ENCODE measurements at places on chromosomes 11 and 22. TPM values are rescaled to one million over a fixed set of nuclear protein-coding genes. Genes with fewer than 3 reads are reported as not detected.

GRCh38 chr11:124870430-124870829 lies 5.2 kb downstream of the ROBO3 start:
- no peak overlapping the region for H3K27ac ChIP-seq
- peaks cover 77% of the 10 kb centered on the region for H3K27me3 ChIP-seq
- peaks cover 6% of the 10 kb centered on the region for H3K4me1 ChIP-seq
- no peak overlapping the region for H3K4me3 ChIP-seq
- no peak for DNase-seq
- no peaks in the 10 kb centered on the region for H3K36me3 ChIP-seq

DNA sequence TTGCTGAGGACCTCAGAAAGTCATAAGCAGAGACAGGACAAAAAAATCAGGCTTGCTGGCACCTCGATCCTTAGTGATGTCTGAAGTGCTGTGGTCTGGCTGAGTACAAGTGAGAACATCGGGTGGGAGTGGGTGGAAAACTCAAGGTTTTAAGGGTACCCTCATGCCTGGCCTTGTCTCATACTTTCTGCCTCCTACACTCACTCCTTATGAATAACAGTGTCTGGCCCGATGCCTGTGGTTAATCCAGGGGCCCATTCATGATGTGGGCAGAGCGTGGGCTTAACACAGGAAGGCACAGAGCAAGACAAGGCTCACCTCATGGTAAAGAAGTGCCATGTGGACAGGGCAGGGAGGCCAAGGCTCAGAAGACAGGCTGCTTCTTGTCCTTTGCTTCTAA lies 11.0 kb upstream of the UCP3 start:
- H3K36me3 ChIP-seq = no peaks in the 10 kb centered on the region
- H3K27ac ChIP-seq = peak overlapping the region; percentile 88
- no peak for DNase-seq

DNA sequence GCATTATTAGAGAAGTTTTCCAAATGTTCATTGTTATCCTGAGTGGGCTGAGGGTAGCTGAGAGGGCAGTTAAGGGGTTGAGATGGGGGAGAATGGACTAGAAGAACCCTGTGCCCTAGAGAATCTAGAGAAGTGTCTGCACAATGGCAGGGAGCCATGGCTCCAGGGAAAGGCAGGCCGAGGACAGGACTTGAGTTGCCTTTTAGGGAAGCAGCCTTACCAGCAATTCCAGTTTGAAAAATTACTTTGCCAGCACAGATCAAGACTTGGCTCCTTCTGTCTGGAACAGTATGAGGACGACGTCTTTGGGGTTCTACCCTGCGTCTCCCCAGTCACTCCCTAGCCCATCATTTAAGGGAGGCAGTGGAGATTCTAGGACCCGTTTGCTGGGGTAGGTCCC lies 25.7 kb upstream of the MICAL3 start:
- no peak overlapping the region for H3K4me3 ChIP-seq
- H3K36me3 ChIP-seq = no peaks in the 10 kb centered on the region
- H3K4me1 ChIP-seq = no peaks in the 10 kb centered on the region
- H3K27ac ChIP-seq = peak overlapping the region; percentile 82
- peak; percentile 81 for DNase-seq

GRCh38 chr11:109956124-109956793 lies 136.9 kb upstream of the ZC3H12C start:
- no peaks in the 10 kb centered on the region for H3K36me3 ChIP-seq
- no peaks in the 10 kb centered on the region for H3K27me3 ChIP-seq
- H3K27ac ChIP-seq = no peak overlapping the region
- DNase-seq = no peak

DNA sequence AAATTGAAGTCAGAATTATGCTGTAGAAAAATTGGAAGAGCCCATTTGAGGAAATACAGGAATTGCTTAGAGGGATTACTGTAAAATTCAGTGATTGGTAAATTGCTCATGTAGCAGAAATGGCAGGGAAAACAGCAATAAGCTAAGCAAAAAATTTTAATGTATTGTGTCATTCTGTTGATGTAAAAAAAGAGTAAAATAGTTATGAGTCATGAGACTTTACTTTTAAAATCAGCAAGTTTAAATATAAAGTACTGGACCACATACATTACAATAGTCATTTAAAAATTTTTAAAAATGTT lies 10.4 kb downstream of the PDHX start:
- no peak overlapping the region for H3K4me3 ChIP-seq
- H3K27ac ChIP-seq = no peak overlapping the region
- H3K4me1 ChIP-seq = peaks cover 9% of the 10 kb centered on the region
- H3K36me3 ChIP-seq = no peaks in the 10 kb centered on the region
- no peaks in the 10 kb centered on the region for H3K27me3 ChIP-seq

DNA sequence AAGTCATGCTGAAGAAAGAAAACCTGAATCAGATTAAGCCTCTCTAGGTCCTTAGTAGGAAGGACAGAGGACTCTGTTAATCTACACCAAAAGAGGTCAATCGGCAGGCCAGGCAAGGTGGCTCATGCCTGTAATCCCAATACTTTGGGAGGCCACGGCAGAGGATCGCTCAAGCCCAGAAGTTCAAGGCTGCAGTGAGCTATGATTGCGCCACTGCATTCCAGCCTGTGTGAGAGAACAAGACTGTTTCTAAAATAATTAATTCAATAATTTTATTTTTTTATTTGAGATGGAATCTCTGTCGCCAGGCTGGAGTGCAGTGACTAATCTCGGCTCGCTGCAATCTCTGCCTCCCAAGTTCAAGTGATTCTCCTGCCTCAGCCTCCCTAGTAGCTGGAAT lies 4.5 kb downstream of the XRCC6 start:
- H3K27ac ChIP-seq = no peak overlapping the region
- H3K4me1 ChIP-seq = peaks cover 3% of the 10 kb centered on the region
- H3K36me3 ChIP-seq = no peaks in the 10 kb centered on the region

- no peaks in the 10 kb centered on the region for H3K36me3 ChIP-seq
- peaks cover 5% of the 10 kb centered on the region for H3K4me1 ChIP-seq
These were observed 21.5 kb downstream of the TMEM184B start for GRCh38 chr22:38251341-38251692.

GRCh38 chr11:4443232-4443891 lies 5.7 kb upstream of the OR52K2 start:
- H3K27me3 ChIP-seq = no peaks in the 10 kb centered on the region
- no peak overlapping the region for H3K27ac ChIP-seq
- H3K36me3 ChIP-seq = no peaks in the 10 kb centered on the region
- no peaks in the 10 kb centered on the region for H3K4me1 ChIP-seq
- no peak for DNase-seq
- H3K4me3 ChIP-seq = no peak overlapping the region

- H3K27ac ChIP-seq = peak within 1 kb of the TSS; percentile 89
- H3K27me3 ChIP-seq = no peaks in the 10 kb centered on the region
These were observed at the start of gene PACSIN3 for GRCh38 chr11:47186076-47186699. TSS of gene PACSIN3 (minus strand) at chr11:47186434. CDS start at chr11:47182727, 3,707 bp downstream.

DNA sequence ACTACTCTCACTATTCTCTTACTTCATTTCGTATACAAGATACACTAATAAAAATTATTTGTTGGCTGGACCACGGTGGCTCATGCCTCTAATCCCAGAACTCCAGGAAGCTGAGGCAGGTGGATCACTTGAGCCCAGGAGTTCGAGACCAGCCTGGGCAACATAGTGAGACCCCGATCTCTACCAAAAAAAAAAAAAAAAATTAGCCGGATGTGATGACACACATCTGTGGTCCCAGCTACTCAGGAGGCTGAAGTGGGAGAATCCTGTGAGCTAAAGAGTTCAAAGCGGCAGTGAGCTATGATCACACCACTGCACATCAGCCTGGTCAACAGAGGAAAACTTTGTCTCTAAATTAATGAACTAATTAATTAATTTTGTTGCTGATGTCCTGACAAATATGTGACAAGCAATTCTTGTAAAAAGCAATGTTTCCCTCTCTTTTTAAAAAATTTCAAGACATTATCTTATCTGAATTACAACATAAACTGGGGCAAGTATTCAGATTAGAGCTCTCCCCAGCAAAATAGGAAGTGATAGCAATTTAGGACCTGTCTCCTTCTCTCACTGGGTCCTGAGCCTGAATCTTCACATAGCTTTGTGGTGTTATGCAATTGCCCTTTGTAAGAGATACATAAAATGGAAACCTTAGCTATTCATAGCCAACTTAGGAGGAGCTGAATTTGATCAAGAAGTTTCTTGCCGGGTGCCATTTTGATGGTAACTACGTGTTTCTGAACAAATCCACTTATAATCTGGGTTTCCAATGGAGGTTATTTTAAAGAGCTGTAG lies 17.6 kb upstream of the TMA7B start:
- H3K27me3 ChIP-seq = no peaks in the 10 kb centered on the region
- H3K4me3 ChIP-seq = no peak overlapping the region
- peaks cover 11% of the 10 kb centered on the region for H3K4me1 ChIP-seq
- no peak overlapping the region for H3K27ac ChIP-seq

DNA sequence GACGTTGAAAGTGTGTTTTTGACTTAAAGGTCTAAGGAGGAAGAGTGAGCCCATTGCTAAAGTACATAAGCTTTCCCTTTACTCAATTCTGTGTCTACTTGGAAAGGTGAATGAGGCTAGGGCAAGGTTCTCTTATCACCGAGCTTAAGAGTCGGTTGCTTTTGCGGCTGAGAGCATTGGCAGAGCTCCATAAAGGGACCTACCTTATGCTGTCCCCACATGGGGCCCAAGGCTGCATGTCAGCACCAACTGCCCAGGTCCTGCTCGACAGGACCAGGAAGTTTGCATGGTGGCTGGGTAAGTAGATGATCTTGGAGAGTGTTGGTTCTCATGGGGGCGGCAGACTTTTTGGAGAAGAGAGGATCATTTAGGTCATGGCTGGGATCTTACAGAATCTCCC lies 91.2 kb downstream of the ZBTB16 start:
- no peaks in the 10 kb centered on the region for H3K27me3 ChIP-seq
- DNase-seq = no peak
- H3K4me3 ChIP-seq = no peak overlapping the region

- H3K36me3 ChIP-seq = no peaks in the 10 kb centered on the region
- no peak overlapping the region for H3K4me3 ChIP-seq
- no peak for DNase-seq
- no peaks in the 10 kb centered on the region for H3K4me1 ChIP-seq
- no peak overlapping the region for H3K27ac ChIP-seq
- no peaks in the 10 kb centered on the region for H3K27me3 ChIP-seq
These were observed 146.5 kb downstream of the CACNA1I start for GRCh38 chr22:39717099-39717498.

ESRRA gene
- 39.5 TPM for total RNA-seq

ZNF215 gene
- 2.3 TPM for total RNA-seq

HEPHL1 gene
- 0.33 TPM for total RNA-seq

Data from breast epithelium (tissue), 4 donors.